ENCODE measurements at places on chromosomes 4 and X.

- no peak for DNase-seq
These were observed 491.2 kb downstream of the INPP4B start for GRCh38 chr4:142354794-142355420.

GRCh38 chr4:153622778-153623240, 61.3 kb upstream of the TLR2 start:
- DNase-seq: no peak

DNA sequence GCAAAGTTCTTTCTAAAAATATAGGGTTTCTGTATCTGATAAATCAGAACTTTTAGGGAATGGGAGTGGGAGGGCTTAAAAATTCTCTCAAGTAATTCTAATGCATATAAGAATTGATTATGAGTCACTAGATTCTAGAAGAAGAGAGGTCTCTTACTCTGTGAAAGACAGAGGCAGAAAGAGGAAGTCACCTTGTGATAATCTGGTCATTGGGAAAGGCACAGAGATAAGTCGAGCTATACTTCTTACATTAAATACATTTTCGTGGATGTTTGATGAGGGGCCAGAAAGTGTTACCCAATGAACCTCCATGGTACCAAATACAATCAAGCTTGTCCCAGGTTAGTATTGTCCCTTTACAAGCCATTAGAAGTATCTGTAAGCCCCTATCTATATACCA, 134.4 kb downstream of the MAD2L1 start:
- DNase-seq: no peak

- DNase-seq: no peak
These were observed 35.3 kb upstream of the GPM6B start for GRCh38 chrX:13852001-13852695.

DNA sequence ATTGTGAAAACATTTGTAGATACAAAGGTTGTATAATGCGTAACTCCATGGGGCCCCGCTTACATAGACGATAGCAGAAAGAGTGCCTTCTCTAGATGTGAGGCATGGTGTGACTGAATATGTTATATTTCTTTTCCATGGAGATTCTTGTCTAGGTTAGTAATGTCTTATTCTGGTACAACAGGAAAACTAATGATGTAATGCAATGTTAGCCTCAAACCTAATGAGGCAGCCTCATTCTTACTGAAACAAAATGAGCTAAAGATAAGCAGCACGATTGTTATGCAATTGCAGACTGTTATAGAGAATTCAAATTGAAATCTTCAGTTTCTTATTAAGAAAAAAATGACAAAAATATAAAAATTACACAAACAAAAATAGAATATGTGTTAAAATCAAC, 171.1 kb upstream of the ANKRD50 start:
- DNase-seq: no peak

DNA sequence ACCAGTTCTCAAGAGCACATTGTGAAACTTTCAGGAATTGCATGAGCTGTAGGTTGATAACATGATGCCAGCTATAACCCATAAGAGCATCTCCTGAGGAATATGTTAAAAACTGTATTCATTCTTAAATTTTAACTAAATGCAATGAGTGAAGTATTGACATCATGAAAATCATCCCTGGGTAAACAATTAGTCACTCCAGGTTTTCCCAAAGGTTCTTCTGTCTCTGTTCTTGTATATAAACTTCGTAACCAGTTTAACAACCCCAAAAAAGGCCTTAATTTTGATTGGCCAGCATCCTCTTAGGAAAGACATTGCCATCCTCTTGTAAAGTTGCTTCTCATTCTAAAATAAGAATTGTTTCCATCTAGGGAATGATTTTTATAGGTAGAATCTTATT, 80.4 kb downstream of the TET2 start:
- no peak for DNase-seq

DNA sequence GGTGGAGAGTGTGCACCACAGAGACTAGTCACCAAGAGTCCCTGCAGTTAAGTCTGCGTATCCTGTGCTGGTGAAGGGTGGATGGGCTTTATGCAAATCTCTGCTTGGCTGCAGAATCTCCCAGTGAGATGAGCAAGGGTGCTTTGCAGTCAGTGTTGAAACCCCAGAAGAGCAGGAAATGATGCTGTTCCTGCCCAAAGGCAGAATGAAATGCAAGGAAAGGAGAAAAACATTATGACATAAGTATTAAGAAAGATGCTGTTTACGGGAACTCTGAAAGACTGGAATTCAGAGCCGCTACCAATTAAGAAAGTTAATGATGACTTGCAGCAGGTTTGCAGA, 25.4 kb upstream of the ACSL1 start:
- DNase-seq: no peak

DNA sequence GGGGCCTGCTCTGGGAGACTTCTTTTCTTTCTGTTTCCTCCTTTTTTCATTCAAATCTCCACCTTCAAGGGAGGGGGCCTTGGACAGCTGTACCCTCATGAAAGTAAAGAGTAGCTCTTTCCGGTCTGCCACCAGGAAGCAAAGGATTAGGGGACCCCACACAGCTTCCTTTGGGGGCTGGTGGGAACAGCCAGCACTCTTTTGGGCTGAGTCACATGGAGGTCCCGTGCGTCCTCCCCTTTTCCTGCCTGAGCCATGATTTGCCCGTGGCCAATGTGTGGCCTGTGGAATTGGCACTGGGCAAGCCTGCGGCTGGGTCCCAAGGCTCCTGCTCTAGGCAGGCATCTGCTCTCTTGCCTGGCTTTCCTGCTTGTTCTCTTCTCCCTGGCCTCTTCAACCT, 65.5 kb downstream of the FHDC1 start:
- DNase-seq: no peak

- DNase-seq: no peak
These were observed 78.8 kb upstream of the GPR174 start for GRCh38 chrX:79065696-79066095.

GRCh38 chrX:5086388-5086787, 1142.3 kb downstream of the NLGN4X start:
- DNase-seq: no peak

DNA sequence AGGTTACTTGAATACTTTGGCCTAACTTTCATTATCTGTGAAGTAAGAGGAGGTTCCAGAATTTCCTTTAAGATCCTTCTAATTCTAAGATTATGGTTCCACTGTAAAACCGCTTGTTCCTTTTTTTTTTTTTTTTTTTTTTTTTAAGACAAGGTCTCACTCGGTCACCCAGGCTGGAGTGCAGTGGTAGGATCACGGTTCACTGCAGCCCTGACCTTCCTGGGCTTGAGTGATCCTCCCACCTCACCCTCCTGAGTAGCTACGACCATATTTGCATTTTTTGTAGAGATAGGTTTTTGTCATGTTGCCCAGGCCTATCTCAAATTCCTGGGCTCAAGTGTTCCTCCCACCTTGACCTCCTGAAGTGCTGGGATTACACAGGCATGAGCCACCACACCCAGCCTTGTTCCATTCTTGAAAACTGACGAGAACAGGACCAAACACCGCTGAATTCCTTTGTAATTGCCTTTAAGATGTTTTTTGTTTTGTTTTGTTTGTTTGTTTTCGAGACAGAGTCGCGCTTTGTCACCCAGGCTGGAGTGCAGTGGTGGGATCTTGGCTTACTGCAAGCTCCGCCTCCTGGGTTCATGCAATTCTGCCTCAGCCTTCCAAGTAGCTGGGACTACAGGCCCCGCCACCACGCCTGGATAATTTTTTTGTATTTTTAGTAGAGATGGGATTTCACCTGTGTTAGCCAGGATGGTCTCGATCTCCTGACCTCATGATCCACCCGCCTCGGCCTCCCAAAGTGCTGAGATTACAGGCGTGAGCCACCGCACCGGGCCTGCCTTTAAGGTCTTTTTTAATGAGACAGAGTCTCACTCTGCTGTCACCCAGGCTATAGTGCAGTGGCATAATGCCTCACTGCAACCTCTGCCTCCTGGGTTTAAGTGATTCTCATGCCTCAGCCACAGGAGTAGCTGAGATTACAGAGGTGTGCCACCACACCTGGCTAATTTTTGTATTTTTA, 6.8 kb downstream of the PDS5A start:
- DNase-seq: no peak

- DNase-seq: no peak
These were observed 32.7 kb upstream of the LIMCH1 start for GRCh38 chr4:41505161-41505661.

DNA sequence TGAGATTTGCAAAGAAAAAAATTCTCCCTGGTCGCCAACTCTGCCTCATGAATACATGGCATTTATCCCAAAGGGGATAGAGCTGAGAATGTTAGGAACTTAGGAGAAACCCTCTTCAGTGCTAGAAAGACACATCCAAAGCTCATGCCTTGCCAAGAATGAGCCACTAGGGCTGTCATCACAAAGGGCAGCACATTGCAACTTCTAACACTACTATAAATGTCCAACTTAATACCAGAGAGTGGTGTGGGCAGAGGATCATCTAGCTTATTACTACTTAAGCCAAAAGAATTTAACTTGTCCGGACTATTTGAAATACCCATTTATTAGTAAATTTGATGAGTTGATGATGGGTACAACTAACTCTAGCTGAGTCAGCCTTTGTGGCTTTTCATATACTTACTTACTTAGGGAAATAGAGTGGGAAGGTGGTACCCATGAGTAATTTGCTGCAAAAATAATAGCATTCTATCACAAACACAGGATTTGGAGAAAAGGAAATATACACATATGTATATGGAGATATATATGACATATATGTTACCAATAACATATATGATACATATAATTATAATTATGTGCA, 66.3 kb upstream of the GAB1 start:
- no peak for DNase-seq

GRCh38 chrX:40087425-40088298, 10.1 kb downstream of the BCOR start:
- no peak for DNase-seq

DNA sequence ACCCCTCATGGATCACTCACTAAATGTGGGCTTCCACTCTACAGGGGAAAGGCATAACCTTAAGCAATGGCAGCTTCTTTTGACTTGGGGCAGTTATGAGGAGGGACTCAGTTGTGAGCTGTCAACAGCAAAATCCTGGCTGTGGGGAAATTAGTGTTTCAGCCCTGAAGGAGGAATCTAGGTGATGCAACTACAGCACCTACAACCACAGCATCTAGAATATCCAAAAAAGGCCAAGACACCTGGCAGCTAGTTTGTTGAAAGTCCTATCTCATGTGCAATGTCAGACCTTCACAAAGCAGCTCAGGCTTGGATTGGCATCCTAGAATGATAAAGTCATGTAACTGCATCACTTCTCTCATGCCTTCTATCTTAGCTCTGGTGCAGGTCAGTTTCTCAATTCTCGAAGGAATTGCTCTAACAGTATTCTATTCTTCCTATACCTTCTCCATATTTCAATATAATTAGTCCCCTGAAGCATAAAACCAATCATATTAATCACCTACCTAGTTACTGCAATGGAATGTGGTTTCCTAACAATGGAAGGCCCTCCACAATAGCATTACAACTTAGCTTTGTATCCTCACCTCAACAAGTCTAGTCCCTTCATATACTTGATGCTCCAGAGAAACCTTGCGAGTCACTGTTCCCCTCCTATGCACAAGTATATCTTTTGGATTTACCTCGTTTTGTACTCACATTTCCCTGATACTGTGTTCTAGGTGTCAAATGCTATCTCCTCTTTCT, 5.5 kb upstream of the ANTXR2 start:
- DNase-seq: no peak

GRCh38 chr4:144347121-144347520, 206.6 kb upstream of the GYPA start:
- no peak for DNase-seq

- DNase-seq: no peak
These were observed 10.5 kb downstream of the SLIT2 start for GRCh38 chr4:20262221-20262620.

GRCh38 chrX:352181-352580, 33.6 kb upstream of the GTPBP6 start:
- no peak for DNase-seq

DNA sequence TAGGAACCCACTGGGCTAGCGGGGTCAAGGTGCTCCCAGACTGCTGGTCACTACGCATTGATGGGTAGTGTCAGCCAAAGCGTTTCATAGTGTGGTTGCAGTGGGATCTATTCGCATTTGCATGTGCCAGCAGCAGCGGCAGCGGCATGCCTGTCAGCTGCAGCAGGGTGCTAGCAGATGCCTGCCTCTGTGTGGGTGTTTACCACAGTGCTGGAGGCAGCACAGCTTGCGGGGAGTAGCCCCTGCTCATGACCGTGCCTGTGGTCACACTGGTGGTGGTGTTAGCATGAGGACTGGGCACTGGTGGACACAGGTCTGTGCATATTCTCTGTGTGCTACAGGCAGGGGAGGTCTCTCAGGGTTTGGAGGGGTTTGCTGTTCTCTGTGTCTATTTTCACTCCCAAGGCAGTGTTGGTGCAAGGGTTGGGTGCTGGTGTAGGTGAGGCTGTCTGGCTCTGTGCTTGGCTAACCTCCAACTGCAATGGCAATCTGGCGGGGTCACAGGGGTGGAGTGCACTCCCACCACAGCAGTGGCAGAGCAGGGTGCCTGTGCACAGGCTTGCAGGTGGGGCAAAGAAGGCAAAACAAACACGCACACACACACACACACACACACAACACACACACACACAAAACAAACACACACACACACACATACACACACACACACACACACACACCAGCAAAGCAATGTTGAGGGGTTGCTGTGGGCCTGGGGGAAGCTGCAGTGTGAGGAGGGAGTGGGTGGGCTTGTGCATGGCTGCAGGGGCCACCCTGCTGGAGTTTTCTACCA, 184.4 kb downstream of the GLUD2 start:
- no peak for DNase-seq

GRCh38 chr4:59380841-59381366, 1819.2 kb upstream of the ADGRL3 start:
- no peak for DNase-seq

DNA sequence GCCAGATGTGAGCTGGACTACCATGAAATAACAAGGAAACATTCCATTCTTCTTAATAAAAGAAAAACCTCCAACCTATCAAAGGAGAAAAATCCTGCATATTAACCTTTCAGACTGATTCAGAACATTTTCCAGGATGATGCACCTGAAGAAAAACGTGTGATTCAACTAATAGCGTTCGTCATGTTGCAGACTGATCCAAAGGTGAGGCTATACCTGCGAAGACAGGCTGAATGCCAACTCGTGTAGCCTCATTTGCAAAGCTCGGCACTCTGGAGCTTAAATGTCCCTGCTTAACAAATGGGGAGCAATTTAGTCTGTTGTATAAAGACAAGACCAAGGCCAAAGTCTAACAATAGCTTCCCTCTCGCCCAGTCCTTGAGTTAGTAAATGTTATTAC, 172.0 kb upstream of the NOCT start:
- DNase-seq: no peak

- no peak for DNase-seq
These were observed 712 bp downstream of the STX18 start for GRCh38 chr4:4541040-4541631.

GRCh38 chrX:110012818-110013485, 10.0 kb downstream of the TMEM164 start:
- DNase-seq: peak; percentile 34

- DNase-seq: no peak
These were observed 712 bp downstream of the PNPLA4 start for GRCh38 chrX:7926501-7926900.

- no peak for DNase-seq
These were observed 15.0 kb downstream of the BRCC3 start for GRCh38 chrX:155086202-155086840.
